BJ (cell line): ENCODE measurements at places on chromosomes 1 and 21.

GRCh38 chr21:44556879-44557278 lies 1.7 kb downstream of the KRTAP10-3 start:
- no peak for DNase-seq

GRCh38 chr1:52127181-52128180 lies 14.4 kb upstream of the ZFYVE9 start:
- no peak for DNase-seq

DNA sequence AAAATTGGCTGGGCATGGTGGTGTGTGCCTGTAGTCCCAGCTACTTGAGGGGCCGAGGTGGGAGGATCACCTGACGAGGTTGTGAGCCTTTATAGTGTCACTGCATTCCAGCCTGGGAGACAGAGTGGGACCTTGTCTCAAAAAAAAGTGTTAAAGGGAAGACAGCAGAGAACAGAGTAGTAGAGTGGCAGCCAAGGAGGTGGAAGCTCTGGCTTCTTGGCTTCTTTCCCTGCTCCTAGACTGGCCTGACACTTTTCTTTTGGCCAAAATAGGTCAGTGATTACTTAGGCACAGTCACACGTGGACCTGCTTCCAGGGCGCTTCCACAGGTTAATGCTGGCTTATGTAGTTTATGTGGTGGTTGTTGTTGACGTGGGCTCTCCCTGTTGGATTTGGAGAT lies 3.2 kb downstream of the DIP2A start:
- no peak for DNase-seq

DNA sequence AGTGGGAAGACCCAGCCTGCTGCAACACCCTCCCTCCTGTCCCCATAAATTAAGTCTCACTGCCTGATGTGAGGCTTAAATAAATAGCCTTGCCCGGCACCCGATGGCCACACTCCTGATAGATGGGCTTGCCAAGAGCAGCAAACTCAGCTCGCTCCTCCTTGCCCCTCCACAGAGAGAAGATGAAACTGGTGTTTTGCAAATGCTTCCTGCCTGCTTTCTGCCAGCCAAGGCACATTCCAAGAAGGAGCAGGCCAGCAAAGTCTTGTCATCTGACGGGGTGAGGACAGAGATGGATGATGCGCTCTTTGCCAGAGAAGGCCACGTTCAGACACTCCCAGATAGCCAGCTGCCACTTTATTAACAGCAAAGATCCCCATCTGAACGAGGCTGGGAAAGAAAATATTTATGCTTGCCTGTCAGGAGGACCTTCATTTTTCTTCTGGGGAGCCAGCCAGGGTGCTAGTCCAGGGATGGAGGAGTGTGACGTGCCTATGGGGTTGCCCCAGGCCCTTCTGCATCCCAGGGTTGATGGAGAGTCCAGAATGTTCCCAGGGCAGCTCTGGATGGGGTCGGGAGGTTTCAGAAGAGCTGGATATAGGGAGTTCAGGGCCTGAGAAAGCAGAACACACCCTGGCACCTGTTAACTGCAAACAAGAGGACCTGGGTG lies 265.4 kb downstream of the FOXD2 start:
- no peak for DNase-seq

DNA sequence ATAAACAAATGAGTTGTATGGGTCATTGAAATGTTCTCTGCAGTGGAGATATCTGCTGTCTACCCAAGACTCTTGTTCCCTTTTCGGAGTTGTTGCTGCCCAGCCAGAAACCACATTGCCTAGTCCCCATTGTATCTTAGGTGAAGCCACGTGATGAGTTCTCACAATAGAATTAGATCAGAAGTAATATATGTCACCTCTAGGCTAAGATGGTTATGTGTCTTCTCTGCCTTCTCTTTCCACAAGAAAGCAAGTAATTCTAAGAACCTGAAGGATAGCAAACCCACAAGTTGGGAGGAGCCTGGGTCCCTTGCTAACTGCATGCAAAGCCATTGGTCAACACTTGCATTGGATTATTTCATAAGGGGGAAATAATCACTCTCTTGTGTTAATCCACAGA lies 76.6 kb downstream of the ADCY10 start:
- DNase-seq, result no peak
